HFFc6 (cell line): ENCODE measurements at places on chromosomes 11 and 22. TPM values are rescaled to one million over a fixed set of nuclear protein-coding genes. Genes with fewer than 3 reads are reported as not detected.
A peak's percentile ranks its signal among the peaks of the same experiment; 100 is the strongest.

- H3K4me3 ChIP-seq, result no peak overlapping the region
- DNase-seq, result no peak
- no peak overlapping the region for H3K27ac ChIP-seq
- no peaks in the 10 kb centered on the region for H3K4me1 ChIP-seq
- H3K36me3 ChIP-seq, result no peaks in the 10 kb centered on the region
These were observed 39.7 kb upstream of the DRD2 start for GRCh38 chr11:113514856-113515255.

GRCh38 chr11:116590844-116591570, 181.8 kb downstream of the BUD13 start:
- peaks cover 9% of the 10 kb centered on the region for H3K27me3 ChIP-seq
- no peaks in the 10 kb centered on the region for H3K36me3 ChIP-seq
- no peaks in the 10 kb centered on the region for H3K4me1 ChIP-seq
- DNase-seq, result no peak
- no peak overlapping the region for H3K27ac ChIP-seq

Gene TMEM121B
- total RNA-seq, result 0.05 to 0.08 TPM (median 0.05 TPM) in 3 replicates

DNA sequence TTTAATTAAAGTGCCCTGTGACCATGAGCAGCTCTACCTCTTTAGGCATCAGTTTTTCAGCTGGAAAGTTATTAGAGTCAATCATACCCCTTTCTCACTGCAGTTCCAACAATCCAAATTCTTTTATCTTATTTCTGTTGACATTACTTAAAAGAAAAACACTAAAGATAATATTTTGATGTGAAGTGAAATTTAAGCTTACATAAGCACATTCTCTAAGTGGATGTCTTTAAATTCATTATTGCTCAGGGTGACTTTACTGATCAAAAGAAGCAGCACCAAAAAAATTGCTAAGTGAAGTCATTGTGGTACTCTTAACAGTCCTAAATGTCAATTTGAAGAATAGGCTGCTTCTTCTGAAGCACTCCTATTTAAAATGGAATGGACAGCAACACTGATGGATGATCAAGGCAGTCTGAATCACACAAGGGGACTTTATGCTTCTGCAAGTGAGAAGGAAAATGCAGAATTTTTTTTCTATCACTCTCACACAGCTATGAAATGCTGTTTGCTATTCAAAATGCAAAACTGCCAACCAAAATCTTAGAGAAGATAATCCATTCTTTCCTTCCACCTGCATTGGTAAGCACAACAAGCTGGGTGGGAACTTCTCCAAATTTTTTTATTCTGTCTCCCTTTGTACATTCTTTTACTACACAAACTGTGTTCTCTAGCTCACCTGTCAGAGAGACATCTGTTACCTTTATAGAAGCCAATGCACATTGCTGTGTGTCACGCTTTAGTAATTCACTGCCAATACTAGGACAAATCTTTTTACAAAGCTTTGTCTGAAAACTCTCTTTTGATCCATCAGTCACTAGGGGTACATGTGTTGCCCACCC, 179.9 kb downstream of the GRIA4 start:
- H3K4me3 ChIP-seq, result no peak overlapping the region
- no peak overlapping the region for H3K27ac ChIP-seq
- no peak for DNase-seq
- no peaks in the 10 kb centered on the region for H3K4me1 ChIP-seq
- no peaks in the 10 kb centered on the region for H3K36me3 ChIP-seq
- H3K27me3 ChIP-seq, result no peaks in the 10 kb centered on the region

Gene TENM4
- 26.5 to 52.9 TPM (median 45.5 TPM) in 3 replicates for total RNA-seq

GRCh38 chr11:125224391-125225021, 60.0 kb downstream of the PKNOX2 start:
- peaks cover 34% of the 10 kb centered on the region for H3K27me3 ChIP-seq
- no peaks in the 10 kb centered on the region for H3K4me1 ChIP-seq
- H3K27ac ChIP-seq, result no peak overlapping the region
- DNase-seq, result no peak
- H3K4me3 ChIP-seq, result no peak overlapping the region
- no peaks in the 10 kb centered on the region for H3K36me3 ChIP-seq

GRCh38 chr22:32325416-32325801, 32.3 kb upstream of the RFPL3 start:
- no peaks in the 10 kb centered on the region for H3K4me1 ChIP-seq
- no peak overlapping the region for H3K27ac ChIP-seq
- no peak overlapping the region for H3K4me3 ChIP-seq
- DNase-seq, result no peak
- no peaks in the 10 kb centered on the region for H3K36me3 ChIP-seq
- peaks cover 15% of the 10 kb centered on the region for H3K27me3 ChIP-seq

Gene ADM
- total RNA-seq, result 225 to 324 TPM (median 264 TPM) in 3 replicates

- peaks cover 24% of the 10 kb centered on the region for H3K4me1 ChIP-seq
- H3K27me3 ChIP-seq, result peaks cover 5% of the 10 kb centered on the region
These were observed 4.9 kb downstream of the GNG3 start for GRCh38 chr11:62712276-62712812.

DNA sequence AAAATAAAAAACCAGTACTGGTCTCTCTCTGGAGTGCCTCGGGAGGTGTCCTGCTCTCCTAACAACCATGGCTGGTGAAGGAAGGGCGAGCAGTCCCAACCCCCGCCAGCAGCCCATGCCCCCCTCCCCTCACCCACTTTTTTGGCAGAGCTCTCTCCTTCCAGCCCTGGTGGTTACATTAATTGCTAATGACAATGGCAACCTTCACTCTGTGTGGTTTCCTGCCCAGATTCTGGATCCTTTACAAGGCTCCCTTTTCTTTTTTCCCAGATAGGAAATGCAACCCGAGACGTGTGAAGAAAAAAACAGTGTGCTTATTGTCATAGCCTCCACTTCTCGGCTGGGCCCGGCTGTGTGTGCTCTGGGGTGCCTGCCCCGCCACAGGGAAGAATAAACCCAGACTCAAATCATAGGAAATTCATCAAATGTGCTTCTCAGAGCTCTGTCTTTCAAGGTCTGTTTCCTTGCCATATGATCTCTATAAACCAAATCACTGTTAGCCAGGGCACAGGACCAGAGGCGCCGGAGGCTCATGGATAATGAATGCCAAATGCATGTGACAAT, 513.0 kb downstream of the SOX6 start:
- no peak overlapping the region for H3K4me3 ChIP-seq
- H3K36me3 ChIP-seq, result no peaks in the 10 kb centered on the region
- H3K27me3 ChIP-seq, result peaks cover 5% of the 10 kb centered on the region; the same call in 1 of the 2 replicates
- no peak for DNase-seq
- no peak overlapping the region for H3K27ac ChIP-seq
- no peaks in the 10 kb centered on the region for H3K4me1 ChIP-seq

- H3K27me3 ChIP-seq, result no peaks in the 10 kb centered on the region
- no peak overlapping the region for H3K4me3 ChIP-seq
- no peak overlapping the region for H3K27ac ChIP-seq
- H3K4me1 ChIP-seq, result peaks cover 6% of the 10 kb centered on the region; the same call in 1 of the 2 replicates
- no peaks in the 10 kb centered on the region for H3K36me3 ChIP-seq
- no peak for DNase-seq
These were observed 47.1 kb downstream of the SOX6 start for GRCh38 chr11:16309226-16309625.

Gene NLRP10
- total RNA-seq, result 5.9 and 21.1 TPM in 2 replicates

GRCh38 chr11:3623767-3624458, 17.9 kb downstream of the ART5 start:
- H3K27ac ChIP-seq, result no peak overlapping the region
- no peak for DNase-seq
- no peak overlapping the region for H3K4me3 ChIP-seq
- H3K36me3 ChIP-seq, result no peaks in the 10 kb centered on the region

DNA sequence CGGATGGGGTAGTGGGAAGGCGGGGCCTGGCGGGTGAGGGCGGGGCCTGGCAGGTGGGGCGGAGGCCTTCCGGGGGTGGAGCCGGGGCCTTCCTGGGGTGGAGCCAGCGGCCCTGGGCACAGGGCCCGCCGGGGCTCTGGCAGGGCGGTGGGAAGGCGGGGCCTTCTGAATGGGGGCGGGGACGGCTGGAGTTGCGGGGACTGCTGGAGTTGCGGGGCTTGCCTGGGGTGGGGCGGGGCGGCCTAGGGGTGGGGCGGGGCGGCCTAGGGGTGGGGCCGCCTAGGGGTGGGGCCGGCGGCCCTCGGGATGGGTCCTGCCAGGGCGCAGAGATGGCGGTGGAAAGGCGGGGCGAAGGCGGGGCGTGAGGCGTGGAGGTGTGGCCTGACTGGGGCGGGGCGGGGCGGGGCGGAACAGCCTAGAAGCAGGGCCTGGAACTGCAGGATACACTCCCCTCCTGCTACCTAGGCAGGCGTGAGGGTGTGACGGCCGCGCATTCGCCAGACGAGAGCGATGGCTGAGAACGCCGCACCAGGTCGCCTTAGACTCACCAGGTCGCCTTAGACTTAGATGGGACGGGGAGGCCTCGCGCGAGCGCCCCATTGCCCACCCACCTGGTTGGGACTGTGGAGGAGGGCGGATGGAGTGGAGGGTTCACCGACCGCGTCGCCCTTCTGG, 19.3 kb downstream of the RRP7A start:
- H3K27ac ChIP-seq, result no peak overlapping the region
- peaks cover 11% of the 10 kb centered on the region for H3K27me3 ChIP-seq
- DNase-seq, result no peak
- H3K36me3 ChIP-seq, result no peaks in the 10 kb centered on the region
- H3K4me1 ChIP-seq, result no peaks in the 10 kb centered on the region
- H3K4me3 ChIP-seq, result no peak overlapping the region

DNA sequence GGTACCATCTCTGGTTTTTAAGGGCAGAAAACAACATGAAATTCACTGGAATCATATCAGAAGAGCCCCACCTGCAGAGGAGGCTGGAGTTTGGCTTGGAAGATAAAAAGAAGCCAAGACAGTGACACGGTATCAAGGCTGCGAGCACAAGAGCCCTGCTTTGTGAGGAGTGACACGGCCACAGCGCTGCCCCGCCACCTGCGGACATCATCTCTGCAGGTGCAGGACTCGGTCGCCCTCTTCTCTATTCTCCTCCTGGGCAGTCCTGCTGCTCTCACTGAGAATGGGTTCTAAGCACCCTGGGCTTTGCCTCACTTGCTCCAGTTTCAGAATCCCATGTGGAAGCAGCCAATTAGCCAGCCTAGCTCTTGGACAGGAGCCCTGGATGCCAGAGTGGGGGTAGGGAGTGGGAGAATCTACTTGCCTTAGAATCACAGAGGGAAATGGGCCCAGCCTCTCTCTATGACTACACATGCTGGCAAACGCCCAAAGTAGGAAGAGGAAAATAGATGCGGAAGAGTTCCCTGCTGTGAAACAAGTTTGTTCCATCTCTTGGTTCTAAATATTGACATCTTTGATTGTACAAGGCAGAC, 17.1 kb downstream of the APOL4 start:
- no peaks in the 10 kb centered on the region for H3K4me1 ChIP-seq
- DNase-seq, result no peak
- no peak overlapping the region for H3K4me3 ChIP-seq

- peak overlapping the region; percentile 80 for H3K27ac ChIP-seq
- peaks cover 1% of the 10 kb centered on the region; the same call in 1 of the 2 replicates for H3K27me3 ChIP-seq
- H3K4me1 ChIP-seq, result peaks cover 48% of the 10 kb centered on the region
- peak overlapping the region; percentile 32; the same call in 1 of the 2 replicates for H3K4me3 ChIP-seq
- peak; percentile 47 for DNase-seq
These were observed 21.0 kb upstream of the UBASH3B start for GRCh38 chr11:122634501-122634900.

DNA sequence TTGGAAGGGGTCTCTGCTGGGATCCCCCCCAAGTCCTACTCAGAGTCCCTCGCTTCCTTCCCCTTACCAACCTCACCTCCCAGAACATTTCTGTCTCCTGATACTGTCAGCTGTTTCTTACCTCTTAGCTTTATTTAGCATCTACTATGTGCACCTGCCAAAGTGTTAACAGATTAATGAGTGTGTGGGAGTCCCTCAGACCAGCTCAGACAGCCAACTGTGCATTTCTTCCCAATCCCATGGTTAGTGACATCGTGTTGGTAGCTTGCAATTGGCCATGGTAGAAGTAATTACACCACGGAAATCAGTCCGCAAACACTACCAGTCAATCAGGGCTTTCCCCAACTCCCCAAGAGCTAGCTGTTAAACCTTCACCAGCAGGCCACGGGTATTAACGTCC, 150.6 kb downstream of the DSCAML1 start:
- no peaks in the 10 kb centered on the region for H3K4me1 ChIP-seq
- no peaks in the 10 kb centered on the region for H3K36me3 ChIP-seq
- H3K27me3 ChIP-seq, result peaks cover 41% of the 10 kb centered on the region

Gene FOLR1
- total RNA-seq, result 0.27 to 0.43 TPM in 2 of 3 replicates, not detected in the other

DNA sequence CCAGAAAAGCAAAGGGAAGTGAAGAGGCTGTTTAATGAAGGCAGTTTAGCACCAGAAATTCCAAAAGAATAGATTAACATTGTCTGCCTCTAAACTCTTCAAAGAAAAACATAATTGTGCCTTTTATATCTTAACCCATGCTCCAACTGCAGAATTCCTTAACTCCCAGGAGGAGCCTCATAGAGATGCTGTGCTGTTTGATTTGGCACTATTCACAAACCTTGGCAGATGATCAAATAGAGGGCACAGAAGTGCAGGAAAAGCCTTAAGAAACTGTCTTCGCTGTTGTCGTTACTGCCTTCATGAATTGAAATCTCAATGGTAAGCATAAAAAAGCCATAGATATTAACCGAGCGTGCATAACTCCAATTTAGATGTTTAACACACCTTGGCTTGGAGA, 124.1 kb upstream of the MPPED2 start:
- no peak overlapping the region for H3K27ac ChIP-seq
- H3K4me3 ChIP-seq, result no peak overlapping the region
- no peaks in the 10 kb centered on the region for H3K27me3 ChIP-seq
- no peaks in the 10 kb centered on the region for H3K4me1 ChIP-seq

Gene KLHDC7B
- 0.05 TPM in 1 of 2 replicates, not detected in the other for total RNA-seq

Gene OR52I2
- total RNA-seq, result not detected in 2 replicates

GRCh38 chr11:131649856-131650255, 279.4 kb downstream of the NTM start:
- no peak for DNase-seq
- H3K27me3 ChIP-seq, result peaks cover 34% of the 10 kb centered on the region
- no peak overlapping the region for H3K27ac ChIP-seq
- no peak overlapping the region for H3K4me3 ChIP-seq
- no peaks in the 10 kb centered on the region for H3K4me1 ChIP-seq
- H3K36me3 ChIP-seq, result no peaks in the 10 kb centered on the region

GRCh38 chr22:19194766-19195536, 16.4 kb upstream of the SLC25A1 start:
- H3K27ac ChIP-seq, result no peak overlapping the region
- no peaks in the 10 kb centered on the region for H3K4me1 ChIP-seq
- H3K4me3 ChIP-seq, result no peak overlapping the region

DNA sequence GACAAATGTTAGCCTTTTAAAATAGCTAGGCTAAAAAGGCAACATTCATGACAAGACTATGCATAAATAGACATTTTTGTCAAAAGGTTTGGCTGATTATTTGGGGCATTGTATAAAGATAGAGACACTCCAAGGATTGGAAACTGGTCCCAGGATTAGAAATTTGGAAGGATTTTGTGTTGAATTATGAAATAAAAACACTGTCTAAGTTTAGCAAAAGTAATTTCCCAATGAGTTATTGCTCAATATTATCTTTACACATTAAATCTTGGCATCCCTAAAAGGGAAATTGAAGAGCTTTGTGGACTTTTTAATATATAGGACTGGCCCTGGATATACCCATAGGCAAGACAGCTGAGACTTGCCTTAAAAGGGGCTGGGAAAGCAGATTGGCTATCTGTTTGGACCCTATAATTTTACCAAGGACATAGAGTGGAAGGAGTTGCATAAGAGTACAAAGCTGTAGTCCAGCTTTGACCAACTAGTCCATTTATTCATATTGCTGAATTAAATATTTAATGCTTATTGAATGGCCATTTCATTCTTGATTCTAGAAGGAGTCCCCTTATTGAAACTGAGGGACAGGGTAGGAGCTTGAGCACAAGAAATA, 382.7 kb downstream of the METTL15 start:
- no peaks in the 10 kb centered on the region for H3K27me3 ChIP-seq
- DNase-seq, result no peak
- H3K4me3 ChIP-seq, result no peak overlapping the region
- H3K36me3 ChIP-seq, result no peaks in the 10 kb centered on the region
- H3K4me1 ChIP-seq, result peaks cover 19% of the 10 kb centered on the region; the same call in 1 of the 2 replicates
- H3K27ac ChIP-seq, result no peak overlapping the region

GRCh38 chr11:15629690-15630321, 515.1 kb downstream of the INSC start:
- no peaks in the 10 kb centered on the region; the same call in 1 of the 2 replicates for H3K4me1 ChIP-seq
- no peak overlapping the region for H3K27ac ChIP-seq
- no peaks in the 10 kb centered on the region; the same call in 1 of the 2 replicates for H3K27me3 ChIP-seq

Gene VWCE
- 0.39 to 0.92 TPM (median 0.59 TPM) in 3 replicates for total RNA-seq
